ENCODE measurements at places on chromosomes 7 and 10. TPM values are rescaled to one million over a fixed set of nuclear protein-coding genes. Genes with fewer than 3 reads are reported as not detected.
A peak's percentile ranks its signal among the peaks of the same experiment; 100 is the strongest.

GRCh38 chr7:28036696-28037095, 143.9 kb downstream of the JAZF1 start:
- no peaks in the 10 kb centered on the region for H3K36me3 ChIP-seq
- DNase-seq = no peak
- peaks cover 4% of the 10 kb centered on the region for H3K27me3 ChIP-seq
- H3K4me3 ChIP-seq = no peak overlapping the region

DNA sequence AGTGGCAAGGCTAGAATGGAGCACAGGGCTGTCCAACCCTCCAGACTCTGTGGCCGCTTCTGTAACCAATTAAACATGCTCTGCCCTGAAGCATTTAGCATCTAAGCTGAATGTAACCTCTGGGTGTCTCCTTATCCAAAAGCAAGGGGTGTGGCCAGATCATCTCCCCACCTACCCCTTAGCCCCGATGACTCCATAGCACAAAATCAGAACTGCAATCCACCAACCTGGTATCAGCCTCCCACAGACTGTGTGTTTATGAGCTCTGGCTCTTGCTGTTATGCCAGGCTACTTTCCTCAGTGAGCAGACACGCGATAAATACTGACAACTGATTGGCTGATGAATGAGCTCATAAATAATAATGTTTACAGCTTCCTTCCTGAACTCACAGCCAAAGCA, 3.2 kb downstream of the FRMD4A start:
- no peak overlapping the region for H3K4me3 ChIP-seq
- no peak overlapping the region for H3K27ac ChIP-seq
- H3K36me3 ChIP-seq = no peaks in the 10 kb centered on the region
- DNase-seq = no peak
- H3K27me3 ChIP-seq = peaks cover 68% of the 10 kb centered on the region

DNA sequence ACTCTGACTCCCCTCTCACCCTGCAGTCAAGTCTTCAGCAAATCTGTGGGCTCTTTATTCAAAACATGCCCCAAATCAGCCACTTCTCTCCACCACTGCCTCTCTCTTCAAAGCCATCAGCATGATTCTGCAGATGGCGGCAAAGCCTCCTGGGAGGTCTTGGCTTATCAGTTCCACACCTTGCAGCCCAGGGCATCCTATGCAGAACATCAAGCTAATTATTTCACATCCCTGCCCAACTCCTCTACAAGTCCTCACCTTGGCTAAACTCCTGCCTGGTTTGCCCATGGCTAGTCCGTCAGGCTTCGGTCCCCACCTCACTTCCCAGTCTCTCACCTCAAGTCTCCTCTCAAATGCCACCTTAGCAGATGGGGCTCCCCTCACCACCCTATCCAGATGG, 70.2 kb downstream of the PIP4K2A start:
- peak overlapping the region; percentile 88 for H3K27ac ChIP-seq
- H3K27me3 ChIP-seq = no peaks in the 10 kb centered on the region
- peak overlapping the region; percentile 61 for H3K4me3 ChIP-seq
- H3K36me3 ChIP-seq = peaks cover 4% of the 10 kb centered on the region
- DNase-seq = no peak
- peaks cover 94% of the 10 kb centered on the region for H3K4me1 ChIP-seq

- peak overlapping the region; percentile 79 for H3K4me3 ChIP-seq
- no peak overlapping the region for H3K27ac ChIP-seq
- no peak for DNase-seq
- peaks cover 34% of the 10 kb centered on the region for H3K27me3 ChIP-seq
- H3K36me3 ChIP-seq = peaks cover 4% of the 10 kb centered on the region
These were observed 1.5 kb downstream of the CTBP2 start for GRCh38 chr10:125158601-125159485.

The UCMA gene
- total RNA-seq = not detected

All from naive thymus-derived CD8-positive, alpha-beta T cell (primary cell).